COR-L47 (cell line): ENCODE measurements at places on chromosomes 16 and 17.

- no peak for DNase-seq
These were observed 7.2 kb downstream of the VPS4A start for GRCh38 chr16:69318177-69318910.

DNA sequence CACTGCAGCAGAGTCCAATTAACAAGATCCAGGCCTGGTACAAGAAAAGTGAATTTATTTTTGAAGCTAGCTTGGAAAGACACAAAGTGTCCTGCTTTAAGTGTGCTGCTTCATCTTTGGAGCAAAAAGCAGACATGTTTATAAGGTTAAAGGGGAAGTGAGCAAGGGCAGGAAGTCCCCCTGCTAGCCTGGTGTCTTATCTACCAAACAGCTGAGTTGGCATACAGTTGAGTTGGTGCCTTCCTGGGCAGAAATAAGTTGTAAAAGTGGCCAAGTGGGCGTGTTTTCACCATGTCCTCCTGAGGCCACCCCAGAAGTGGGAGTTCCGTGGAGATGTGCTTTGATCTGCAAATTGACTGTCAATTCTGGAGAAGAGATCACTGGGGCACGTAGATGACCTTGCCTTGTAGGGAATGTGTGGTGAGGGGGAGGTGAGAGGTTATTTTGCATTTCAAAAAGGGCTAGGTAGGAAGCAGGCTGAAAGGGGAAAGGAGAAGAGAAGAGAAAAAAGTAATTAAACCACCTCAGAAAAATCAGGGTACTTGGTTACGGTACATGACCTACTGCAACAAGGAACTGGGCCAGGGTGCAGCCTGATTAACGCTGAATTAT is 38.3 kb upstream of the HSBP1 start:
- DNase-seq, result no peak

DNA sequence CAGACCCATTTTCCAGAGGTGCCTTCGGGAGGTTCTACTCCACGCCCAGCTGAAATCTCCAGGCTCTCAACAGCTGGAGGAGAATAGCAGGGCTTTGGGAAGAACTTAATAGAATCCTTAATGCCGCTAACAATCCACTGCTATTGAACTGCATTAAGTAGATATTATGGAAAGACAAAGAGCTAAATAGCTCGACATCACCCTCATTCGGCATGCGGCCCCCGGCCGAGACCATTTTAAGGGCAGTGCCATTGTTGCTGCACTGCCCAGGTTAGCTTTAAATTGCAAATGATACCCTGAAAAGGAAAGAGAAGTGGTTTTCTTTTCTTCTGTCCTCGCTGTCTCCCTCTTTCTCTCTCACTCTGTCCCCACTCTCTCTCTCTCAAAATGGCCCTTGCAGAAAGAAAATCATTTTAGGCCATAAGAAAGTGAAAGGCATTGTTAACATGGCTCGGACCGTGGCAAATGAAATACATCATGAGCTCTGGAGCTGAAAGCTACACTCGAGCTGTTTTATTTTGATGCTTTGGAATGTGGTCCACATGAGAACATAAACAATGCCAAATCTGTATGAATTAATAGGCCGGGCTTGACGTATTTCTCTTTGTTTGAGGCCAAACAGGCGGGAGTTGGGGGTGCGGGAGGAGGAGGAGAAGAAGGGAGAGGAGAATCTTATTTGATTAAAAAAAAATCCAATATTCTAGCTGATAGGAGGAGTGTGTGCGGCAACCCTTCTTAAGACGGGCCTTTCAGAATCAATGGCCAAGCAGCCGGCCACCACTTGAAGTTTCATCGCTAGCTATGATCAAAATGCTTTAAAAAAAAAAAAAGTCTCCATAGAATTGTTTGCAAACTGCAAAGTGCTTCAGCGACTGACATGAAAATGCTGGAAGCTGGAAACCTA is 298.8 kb upstream of the IRX3 start:
- no peak for DNase-seq

GRCh38 chr16:79209308-79209707 is 391.2 kb downstream of the MAF start:
- no peak for DNase-seq

- no peak for DNase-seq
These were observed 99.3 kb downstream of the NLK start for GRCh38 chr17:28141773-28142172.

DNA sequence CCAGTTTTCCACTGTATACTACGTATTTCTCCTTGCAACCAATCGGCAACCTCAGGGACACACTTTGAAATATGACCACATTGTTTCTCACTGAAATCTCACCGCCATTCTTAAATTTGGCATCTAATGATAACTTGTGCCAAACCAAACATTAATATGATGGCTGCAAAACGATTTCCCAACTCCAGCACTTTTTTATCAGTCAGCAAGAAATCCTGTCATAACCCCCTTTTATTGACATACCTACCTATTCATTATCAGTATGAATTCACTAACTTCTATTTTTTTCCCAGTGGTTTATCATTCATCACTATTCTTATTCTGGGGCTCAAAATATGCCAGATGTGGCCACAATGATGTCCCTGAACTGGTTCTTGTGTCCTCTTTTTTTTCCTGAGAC is 15.8 kb downstream of the MBTD1 start:
- no peak for DNase-seq

- DNase-seq, result no peak
These were observed at the start of gene IRF8 for GRCh38 chr16:85898521-85899442. Gene IRF8, plus strand, starts transcription at chr16:85899162. Its CDS starts 3,854 bp downstream, at chr16:85903016.

GRCh38 chr16:8547762-8548161 is 42.5 kb downstream of the TMEM114 start:
- no peak for DNase-seq

- no peak for DNase-seq
These were observed 9.4 kb upstream of the RIPOR1 start for GRCh38 chr16:67519242-67519641.

GRCh38 chr16:10188236-10188635 is 6.0 kb upstream of the GRIN2A start:
- DNase-seq, result no peak

- peak; percentile 95 for DNase-seq
These were observed 8.0 kb downstream of the CDK5R1 start for GRCh38 chr17:32494621-32495358.

- no peak for DNase-seq
These were observed 17.1 kb downstream of the CDH5 start for GRCh38 chr16:66383551-66383950.

DNA sequence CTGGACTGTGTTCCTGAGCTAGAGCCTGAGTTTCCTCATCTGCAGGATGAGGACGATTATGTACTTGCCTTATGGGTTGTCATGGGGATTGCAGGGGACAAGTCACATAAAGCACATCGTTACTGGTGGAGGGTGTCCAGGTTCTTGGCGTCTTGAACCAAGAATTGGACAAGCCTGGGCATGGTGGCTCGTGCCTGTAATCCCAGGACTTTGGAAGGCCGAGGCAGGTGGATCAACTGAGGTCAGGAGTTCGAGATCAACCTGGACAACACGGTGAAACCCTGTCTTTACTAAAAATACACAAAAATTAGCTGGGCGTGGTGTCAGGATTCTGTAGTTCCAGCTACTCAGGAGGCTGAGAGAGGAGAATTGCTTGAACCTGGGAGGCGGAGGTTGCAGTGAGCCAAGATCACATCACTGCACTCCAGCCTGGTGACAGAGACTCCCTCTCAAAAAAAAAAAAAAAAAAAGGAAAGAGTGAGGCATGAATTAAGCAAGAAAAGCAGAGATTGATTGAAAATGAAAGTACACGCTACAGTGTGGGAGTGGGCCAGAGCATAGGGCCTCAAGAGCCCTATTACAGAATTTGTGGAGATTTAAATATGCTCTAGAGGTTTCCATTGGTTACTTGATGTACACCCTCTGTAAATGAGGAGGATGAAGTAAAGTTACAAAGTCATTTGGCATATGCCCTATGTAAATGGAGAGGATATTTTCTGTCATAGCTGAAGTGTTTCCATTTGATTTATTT is 30.7 kb downstream of the ADGRG5 start:
- DNase-seq, result no peak

DNA sequence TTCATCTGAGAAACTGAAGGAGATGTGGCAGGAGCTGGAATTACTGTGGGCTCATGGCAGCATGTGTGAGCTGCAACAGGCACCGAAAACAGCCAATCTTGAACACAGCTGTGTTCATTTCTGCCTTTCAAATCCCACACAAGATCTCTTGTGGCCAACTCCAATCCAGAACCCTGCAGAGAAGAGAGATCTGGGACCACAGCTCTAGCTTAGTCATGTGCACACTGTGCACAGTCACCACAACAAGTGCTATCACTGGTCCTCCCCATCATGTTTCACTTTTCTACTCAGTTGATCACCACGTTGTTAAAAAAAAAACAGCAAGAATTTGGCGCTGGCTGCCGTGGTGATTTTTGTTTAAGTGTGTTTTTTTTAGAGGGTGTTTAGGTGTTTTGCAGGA is 254.5 kb upstream of the ELAC2 start:
- DNase-seq, result no peak

- DNase-seq, result no peak
These were observed 136.0 kb upstream of the WSB1 start for GRCh38 chr17:27157898-27158297.

GRCh38 chr16:75818491-75818890 is 92.2 kb upstream of the CPHXL start:
- DNase-seq, result no peak

DNA sequence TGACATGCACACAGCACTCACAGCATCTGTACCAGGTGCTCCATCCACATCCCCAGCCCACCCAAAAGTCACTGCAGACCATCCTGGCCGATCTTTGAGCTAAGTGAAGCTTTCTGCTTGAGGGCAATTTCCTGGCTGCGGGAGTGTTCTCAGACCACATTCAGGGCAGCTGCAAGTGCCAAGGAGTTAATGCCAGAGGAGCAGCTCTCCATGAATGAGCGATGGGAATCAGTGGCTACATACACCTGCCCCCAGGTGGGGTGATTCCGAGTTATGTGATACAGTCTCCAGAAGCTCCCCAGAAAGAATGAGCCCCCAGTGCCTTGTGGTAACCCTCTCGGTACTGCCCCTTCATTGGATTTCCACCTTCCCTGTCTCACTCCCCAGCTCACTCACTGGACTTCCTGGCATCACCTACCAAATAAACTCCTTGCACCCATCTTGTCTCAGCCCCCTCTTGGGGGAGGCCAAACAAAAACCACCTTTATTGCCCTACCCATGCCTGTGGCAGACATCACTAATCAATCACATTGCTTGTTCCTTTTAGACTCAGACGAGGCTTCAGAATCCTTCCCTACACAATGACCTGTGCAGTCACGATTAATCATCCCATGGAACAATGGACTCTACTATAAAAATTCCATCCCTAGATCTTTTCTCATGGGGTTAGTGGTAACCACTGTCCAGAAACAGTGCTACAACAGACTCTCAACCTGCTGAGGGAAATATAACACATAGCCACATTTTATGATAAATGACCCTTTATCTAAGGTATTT is 121.1 kb downstream of the IRX5 start:
- DNase-seq, result no peak

GRCh38 chr16:85350973-85351372 is 238.7 kb upstream of the CIBAR2 start:
- DNase-seq, result peak; percentile 99

DNA sequence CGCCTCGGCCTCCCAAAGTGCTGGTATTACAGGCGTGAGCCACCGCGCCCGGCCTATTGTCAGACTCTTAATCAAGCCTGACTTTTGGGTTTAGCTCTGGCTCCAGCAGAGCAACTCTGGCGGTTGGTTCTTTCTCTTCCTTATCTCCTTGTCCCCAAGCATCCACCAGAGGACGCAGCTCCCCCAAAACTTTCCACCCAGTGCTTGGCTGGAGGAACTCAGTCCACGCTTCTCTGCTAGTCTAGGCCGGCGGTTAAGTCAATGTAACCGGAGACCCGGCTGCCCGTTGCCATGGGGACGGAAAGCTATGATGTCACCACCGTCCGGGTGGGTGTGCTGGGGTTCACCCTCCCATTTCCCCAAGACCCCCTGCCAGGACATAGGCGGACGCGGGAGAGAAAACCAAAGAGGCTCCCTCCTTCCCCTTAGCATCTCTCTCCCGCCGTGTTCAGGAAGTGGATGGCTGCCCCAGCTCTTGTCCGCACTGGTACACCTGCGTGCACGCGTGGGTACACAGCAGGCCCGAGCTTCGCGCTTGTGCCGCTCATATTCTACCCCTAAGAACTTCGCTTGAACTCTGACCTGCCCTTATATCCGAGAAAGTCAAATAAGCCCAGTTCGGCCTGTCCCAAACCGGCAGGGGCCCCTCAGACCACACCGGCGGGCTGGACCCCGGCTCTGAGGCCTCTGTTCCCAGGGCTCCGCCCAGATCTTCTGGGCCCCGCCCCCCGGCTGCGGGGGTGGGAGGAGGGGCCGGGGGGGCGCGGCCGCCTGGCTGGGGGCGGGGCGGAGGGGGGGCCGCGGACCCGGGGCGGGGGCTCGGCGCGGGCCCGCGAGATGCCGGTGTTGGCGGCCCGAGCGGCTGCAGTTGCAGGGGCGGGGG is at the start of gene RND2:
Gene RND2, plus strand, starts transcription at position 825 of the 883 bp plus-strand sequence. CDS start 117 bp downstream, outside the sequence.
- DNase-seq, result peak; percentile 96

GRCh38 chr16:19522397-19522732 is 467 bp upstream of the GDE1 start:
- DNase-seq, result no peak

DNA sequence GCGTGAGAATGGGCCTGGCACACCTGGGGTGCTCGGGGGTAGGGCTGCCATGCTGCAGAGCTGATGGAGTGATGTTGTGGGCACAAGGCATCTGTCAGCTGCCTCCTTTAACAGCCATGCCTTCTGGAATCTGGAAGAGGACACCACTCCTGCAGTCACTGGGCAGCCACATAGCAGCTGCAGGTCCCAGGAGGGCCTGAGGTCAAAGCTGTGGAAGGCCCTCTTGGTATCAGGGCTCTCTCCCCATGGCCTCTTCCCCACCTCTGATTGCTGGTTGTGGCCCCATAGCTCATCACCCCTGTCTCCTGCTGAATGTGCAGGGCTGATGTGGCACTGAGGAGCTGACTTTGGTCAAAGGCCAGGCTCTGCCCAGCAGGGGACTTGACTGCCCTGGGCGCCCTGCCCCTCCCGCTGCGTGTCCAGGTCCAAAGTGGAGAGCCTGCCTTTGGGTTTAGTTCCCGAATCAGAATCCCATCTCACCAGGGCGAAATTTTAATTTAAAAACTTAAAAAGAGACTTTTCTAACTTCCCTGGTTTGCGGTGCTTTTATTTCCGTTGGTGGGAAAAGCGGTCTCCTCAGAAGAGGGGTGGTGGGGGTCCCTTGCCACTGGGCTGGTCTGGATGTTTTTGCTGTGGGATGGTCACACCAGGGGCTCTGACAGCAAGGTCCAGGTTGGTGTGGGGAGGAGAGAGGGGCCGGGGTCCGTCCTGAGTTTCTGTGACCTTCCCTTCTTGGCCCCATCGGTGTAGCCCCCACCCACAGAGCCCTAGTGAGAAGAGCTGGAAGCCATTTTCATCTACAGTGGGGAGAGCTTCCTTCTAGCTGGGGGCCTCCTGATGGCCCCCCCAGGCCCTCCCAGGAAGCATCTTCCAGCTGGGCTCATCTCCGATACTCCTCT is 5.9 kb downstream of the UBALD2 start:
- DNase-seq, result no peak

- DNase-seq, result no peak
These were observed 95.6 kb upstream of the HLF start for GRCh38 chr17:55168958-55169687.
